Kidney glomerular epithelial cell (primary cell): ENCODE measurements at places on chromosomes 2 and 18.
A peak's percentile ranks its signal among the peaks of the same experiment; 100 is the strongest.

- DNase-seq: no peak
Measured at GRCh38 chr2:233989221-233989858, 61.2 kb upstream of the SPP2 start.

DNA sequence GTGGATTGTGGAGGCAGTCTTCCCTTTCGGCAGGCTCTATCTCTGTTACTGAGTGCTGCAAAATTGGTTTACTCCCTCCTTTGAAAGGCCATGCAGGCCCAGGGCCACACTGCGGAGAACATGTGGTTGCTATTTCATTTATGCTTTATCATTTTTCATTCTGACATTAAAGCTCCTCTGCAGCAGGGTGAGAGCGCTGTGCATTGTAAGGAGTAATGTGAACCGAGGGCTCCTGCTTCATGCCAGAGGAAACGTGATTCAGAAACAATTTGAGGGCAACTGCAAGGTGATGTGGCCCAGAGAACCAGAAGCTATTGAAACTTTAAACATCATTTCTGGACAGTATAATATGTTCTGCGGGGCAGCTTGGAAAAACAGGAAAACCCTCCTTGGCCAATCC, 341.6 kb upstream of the NT5C1B start:
- DNase-seq: no peak

DNA sequence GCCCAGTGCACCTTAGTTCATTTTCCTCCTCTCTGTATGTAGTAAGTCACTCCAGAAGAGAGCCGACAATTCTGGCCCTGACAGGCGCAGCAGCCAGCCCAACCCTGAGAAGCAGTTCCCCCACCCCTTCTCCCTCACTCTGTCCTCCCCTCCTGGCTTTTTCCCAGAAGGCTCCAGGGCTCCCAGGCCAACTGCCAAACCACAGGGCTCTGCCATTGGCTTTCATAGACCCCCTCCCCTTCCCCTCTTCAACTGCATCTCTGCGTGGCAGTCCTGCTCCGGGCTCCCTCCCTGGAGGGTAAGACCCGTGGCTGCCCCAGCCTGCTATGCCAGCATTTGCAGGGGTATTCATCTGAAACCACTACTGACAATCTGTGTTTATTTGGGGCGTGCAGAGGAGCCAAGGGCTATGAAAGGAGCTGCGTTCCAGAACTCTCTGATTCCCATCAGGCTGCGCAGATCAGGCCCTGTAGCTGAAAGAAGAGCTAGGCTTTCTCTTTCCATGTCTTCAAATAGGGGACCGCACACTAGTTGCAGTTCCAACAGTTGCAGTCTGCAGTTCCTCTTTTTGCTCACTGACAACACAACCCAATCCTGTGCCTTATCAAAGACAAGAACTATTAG, 388.6 kb upstream of the TNP1 start:
- no peak for DNase-seq

DNA sequence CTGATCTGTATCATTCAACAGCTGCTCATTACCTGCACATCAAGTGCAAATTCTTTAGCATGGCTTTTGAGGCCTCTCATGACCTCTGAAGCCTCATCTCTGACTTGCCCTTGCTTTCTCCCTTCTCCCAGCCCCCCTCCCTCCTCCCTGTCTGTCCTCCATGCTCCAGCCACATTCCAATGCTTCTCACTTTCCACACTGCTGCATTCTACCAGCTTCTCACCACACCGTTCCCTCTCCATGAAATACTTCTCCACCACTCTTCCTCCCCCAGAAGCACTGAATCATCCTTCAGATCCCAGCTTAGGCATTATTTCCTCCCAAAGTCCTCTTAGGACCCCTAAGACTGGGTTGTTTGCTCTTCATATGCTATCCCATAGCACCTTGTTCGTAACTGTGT, 26.9 kb downstream of the GCG start:
- DNase-seq: peak; percentile 82

DNA sequence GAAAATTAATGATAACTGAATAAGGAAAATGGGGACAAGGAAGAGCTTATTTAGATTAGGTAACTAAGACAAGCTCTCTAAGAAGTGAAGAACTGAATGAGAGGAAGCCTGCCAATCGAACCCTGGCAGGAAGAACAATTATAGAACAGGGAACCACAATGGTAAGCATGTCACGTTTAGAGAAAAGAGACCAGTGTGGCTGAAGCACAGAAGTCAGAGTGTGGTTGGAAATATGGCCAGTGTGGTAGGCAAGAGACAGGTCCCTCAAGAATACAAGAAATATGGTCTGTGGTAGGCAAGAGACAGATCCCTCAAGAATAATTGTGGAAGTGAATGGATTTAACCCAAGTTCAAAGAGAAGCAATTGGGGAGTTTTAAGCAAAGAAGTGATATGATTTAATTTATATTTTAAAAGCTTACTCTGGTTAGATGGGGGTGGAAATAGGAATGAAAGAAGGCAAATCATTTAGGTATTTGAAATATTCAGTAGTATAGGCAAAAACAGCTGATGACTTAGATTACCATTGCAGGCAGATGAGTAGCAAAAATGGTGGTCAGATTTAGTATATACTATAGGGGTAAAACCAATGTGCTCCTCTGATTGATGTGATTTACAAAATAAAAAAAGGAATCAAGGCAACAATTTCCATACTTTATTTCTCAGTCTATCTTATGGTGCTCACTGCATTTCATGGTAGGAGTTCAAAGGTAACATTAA, 38.8 kb upstream of the ERMN start:
- no peak for DNase-seq

GRCh38 chr18:50836521-50836957, 16.7 kb upstream of the MRO start:
- peak; percentile 86 for DNase-seq

DNA sequence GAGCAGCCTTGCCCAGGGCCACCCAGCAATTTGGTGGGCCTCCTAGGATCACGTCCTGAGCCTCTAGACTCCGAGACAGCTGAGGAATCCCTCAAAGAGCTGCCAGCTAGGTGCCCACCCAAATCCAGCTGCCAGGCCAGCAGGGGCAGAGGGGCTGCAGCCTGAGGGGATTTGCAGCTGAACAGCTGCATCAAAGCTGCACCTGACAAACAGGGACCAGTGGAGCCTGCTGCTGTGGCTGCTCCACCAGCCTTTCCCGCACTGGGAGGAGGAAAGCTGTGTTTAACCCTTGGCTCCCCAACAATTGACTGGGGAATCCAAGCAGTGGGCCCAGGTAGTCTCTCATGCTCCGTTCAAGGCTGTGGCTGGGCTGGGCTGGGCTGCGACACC, 8.2 kb downstream of the ADRA2B start:
- DNase-seq: no peak

DNA sequence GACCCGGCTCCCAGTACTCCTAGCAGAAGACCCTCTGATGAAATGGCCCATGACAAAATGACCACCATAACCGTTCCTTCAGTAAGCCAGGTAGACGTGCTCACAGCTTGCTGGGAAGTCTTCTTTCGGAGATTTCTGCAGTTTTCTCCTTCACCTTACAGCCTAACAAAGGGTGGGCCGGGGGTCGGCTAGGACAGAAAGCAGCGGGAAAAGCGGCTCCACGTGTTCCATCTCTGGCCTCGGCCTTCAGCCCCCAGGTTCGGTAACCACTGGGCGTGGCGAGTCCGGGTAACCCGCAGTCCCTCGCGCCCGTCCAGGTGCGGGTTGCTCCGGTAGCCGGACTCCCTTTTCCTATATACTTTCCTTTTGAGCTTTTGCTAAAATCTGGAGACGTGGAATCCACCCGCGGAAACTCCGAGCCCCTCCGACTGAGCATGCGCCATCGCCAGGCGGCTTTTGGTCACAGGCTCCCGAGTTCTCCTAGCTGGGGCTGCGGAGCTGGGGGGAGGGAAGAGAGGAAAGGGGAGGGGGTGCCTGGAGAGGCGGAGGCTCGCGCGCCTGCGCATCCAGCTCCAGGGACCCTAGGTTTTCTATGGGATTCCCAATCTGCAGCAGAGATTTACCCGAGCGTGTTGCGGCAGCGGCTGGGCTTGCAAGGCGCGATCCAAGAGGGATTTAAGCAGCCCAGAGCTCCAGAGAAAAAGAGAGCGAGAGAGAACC, at the start of gene VSNL1:
Gene VSNL1 (plus strand): TSS at position 604 of the 720 bp plus-strand sequence. CDS start 51,379 bp downstream, outside the sequence.
- DNase-seq: peak; percentile 33

DNA sequence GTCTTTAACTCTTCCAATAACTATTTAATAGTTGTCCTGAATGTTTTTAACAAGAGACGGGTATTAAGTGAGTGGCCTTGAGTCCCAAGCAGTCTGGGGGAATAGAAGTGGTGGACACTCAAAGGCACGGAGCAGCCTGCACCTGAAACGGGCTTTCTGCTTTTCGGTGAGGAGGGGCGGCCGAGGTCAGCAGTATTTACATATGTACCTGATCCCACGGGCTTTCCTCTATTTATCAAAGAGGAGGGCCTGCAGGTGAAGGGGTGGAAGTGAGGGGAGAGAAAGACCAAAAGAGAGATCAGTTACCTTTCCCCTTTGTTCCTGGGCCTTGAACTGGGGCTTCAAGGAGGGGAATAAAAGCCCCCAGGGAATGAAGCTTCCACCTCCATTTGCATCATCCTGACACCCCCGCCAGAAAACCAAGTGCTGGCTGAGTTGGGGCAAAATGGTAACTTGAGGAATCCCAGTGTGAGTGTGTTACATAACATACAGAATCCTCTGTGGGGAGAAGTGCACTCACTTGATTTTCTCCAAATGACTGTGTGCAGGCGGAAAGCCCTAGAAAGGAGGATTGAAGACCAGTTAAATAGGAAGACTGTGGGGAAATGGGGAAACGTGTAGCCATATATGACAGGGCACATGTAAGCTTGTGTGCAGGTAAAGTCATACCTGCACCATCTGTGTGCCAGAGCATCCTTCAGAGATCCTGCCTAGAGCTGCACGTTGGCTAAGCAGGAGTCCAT, 12.4 kb downstream of the POU3F3 start:
- no peak for DNase-seq

- DNase-seq: no peak
Measured at GRCh38 chr2:128978212-128978611, 659.5 kb upstream of the HS6ST1 start.

GRCh38 chr2:31401580-31401979, 13.0 kb downstream of the XDH start:
- DNase-seq: peak; percentile 94

DNA sequence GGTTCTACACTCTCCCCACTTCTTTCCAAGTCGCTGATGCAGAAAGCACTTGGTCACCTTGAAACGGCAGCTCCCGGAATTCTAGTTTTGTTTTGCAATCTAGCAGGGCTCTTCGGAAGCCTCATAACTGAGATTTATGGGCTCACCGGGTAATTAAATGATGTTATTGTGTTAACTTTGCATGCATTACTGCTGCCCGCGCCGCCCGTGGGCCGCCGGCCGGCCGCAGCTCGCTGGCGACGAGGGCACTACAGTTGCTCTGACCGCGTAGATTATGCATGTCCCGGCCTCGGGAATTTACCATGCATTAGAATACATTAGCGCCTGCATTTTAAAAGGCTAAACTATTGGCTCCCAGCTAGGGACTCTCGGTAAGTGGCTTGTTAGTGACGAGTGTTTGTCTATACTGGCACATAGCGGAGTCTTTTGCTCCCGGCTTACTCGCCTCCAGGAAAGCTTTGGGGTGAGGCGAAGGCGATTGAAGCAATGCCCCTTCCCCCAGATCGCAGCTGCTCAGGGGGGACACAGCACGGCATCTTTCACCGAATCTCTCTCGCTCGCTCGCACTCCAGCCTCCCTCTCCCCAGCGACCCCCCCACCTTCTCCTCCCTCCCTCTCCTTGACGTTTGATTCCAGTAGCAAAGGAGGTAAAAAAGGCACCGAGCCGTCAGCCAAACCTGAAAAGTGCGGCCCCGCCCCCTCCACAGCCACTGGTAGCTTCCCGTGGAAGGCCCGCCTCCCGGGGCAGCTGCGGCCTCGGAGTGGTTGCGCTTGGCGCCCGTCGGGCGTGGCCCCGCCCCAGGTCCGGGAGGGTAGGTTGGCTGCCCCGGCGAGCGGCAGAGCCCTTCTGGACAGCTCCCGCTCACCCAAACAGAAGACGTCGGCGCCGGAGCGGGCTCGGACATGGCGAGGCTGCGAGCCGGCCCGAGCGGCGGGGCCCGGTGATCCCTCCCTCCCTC, at the start of gene ONECUT2:
Gene ONECUT2 (plus strand): TSS at position 839 of the 959 bp plus-strand sequence. CDS start 343 bp downstream, outside the sequence.
- peak; percentile 90 for DNase-seq

- no peak for DNase-seq
Measured at GRCh38 chr2:107364361-107364950, 462.2 kb upstream of the RGPD4 start.

GRCh38 chr2:200216310-200216709, 90.2 kb upstream of the SPATS2L start:
- no peak for DNase-seq

DNA sequence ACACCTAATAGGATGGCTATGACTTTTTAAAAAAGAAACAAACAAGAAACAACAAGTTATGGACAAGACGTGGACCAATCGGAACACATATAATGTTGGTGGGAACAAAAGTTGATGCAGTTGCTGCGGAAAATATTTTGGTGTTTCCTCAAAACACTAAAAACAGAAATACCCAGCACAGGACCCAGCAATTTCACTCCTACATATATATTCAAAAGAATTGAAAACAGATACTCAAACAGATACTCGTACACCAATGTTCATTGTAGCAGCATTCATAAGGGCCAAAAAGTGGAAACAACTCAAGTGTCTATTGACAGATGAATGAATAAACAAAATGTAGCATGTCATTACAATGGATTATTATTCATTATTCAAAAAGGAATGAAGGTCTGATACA, 12.1 kb downstream of the CCDC141 start:
- no peak for DNase-seq

- DNase-seq: no peak
Measured at GRCh38 chr2:9300829-9301453, 94.3 kb downstream of the ASAP2 start.

- peak; percentile 90 for DNase-seq
Measured at GRCh38 chr2:164735309-164735919, 106.2 kb downstream of the COBLL1 start.

- no peak for DNase-seq
Measured at GRCh38 chr2:234952270-234953115, 676 bp downstream of the SH3BP4 start.

DNA sequence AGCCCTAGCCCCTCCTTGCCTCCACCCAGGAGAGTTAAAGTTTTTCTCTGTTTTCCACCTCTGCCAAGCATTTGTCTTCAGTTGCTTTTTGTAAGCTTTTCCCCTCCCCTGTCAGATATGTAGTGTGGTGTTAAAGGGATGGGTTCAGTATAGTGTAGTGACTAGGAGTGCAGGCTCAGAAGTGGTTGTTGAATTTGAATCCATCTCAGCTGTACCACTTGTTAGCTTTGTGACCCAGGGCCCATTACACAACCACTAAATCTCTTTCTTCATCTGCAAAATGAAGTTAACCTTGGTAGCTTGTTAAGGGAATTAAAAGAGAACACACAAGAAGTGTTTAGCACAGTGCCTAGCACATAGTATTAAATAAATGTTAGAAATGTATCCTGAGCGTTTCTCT, 56.9 kb downstream of the MAP3K20 start:
- no peak for DNase-seq

DNA sequence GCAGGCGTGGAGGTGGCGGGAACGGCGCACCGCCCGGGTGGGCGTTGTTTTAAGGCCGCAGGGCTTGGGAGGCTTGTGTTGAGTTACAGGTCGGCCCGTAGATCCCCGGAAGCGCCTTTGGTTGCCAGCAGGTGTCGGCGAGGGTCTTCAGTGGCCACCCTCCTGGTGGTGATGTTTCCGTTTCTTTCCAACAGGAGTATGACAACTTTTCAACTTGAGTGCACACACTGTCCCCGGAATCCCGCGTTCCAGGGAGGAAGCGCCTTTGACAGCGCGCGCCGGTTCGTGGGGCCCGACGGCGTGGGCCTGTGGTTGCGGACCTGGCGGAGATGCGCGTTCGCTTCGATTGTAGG, 1.0 kb upstream of the HDAC4 start:
- peak; percentile 27 for DNase-seq
